ENCODE measurements at places on chromosomes 7 and 10.

GRCh38 chr7:156881679-156882078, 11.3 kb downstream of the LMBR1 start:
- DNase-seq = no peak

DNA sequence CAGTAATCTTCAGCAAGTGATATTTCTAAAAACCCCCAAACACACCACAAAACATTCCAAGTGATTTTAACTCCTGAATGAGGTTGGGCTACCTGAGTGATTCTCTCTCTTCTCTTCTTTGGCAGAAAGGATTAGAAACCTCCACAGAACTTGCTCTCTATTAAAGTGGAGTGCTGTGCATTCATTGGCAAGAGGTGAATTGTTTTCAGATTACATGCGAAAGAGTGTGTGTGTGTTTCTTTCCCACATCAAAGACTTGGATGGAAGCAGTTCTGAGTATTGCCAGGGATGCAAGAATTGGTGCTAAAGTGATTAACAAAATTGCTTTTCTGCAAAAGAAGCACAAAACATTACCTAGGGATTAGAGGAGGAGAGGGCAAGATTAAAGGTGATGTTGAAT, 13.1 kb upstream of the FBXW4 start:
- no peak for DNase-seq

GRCh38 chr10:122649903-122650302, 49.7 kb downstream of the C10orf120 start:
- DNase-seq = no peak

GRCh38 chr10:103144041-103144440, 49.0 kb downstream of the NT5C2 start:
- DNase-seq = no peak

GRCh38 chr10:124280916-124281315, 137.8 kb downstream of the OAT start:
- no peak for DNase-seq

- DNase-seq = no peak
Observed at GRCh38 chr10:26221541-26221940, 5.0 kb downstream of the GAD2 start.

- DNase-seq = no peak
Observed at GRCh38 chr7:6545398-6546126, 5.7 kb downstream of the GRID2IP start.

DNA sequence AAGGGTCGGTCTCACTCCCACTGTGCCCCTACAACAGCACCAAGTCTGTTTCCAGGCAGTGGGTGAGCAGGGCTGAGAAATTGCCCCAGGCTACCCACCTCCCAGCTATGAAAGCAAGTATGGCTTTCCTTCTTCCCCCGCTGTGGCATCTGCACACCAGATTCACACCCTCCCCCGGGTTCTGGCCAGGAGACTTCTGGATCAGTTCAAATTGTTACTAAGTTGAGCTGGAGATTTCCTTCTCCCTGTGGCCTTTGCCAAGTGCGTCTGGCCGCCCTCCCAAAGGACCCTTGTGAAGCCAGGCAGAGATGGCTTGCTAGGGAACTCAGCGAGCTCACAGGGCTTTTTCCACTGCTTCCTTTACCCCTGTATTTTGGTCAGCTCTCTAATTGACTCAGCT, 555.4 kb downstream of the SH2D4B start:
- no peak for DNase-seq

DNA sequence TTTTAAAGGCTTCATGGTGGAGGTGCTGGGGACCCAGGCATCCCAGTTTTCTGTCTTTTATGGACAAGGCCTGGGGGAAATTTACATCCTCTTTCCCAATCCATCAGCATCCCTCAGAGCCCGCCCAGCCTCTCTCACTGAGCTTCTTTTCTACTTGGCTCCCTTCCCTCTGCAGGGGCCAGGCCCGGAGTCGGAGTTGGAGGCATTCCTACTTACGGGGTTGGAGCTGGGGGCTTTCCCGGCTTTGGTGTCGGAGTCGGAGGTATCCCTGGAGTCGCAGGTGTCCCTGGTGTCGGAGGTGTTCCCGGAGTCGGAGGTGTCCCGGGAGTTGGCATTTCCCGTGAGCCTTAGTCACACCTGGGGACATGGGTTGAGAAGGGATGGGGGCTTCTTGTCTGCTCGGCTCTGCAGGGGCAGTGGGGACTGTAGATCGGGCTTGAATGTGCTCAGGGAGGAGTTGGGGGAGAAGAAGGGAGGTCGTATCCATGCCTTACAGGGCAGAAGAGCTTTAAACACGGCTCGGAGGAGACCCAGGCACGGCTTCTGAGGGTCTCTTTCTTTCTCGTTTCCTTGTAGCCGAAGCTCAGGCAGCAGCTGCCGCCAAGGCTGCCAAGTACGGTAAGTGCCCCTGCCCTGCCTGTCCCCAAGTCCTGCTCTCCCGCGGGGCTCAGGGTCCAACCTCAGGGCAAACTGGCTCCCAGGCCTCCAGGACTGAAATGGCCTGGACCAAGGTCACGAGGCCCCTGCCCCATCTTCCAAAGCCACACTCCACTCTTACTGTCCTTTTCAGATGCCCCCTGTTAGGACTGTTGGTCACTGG, 27.3 kb upstream of the LIMK1 start:
- DNase-seq = no peak

DNA sequence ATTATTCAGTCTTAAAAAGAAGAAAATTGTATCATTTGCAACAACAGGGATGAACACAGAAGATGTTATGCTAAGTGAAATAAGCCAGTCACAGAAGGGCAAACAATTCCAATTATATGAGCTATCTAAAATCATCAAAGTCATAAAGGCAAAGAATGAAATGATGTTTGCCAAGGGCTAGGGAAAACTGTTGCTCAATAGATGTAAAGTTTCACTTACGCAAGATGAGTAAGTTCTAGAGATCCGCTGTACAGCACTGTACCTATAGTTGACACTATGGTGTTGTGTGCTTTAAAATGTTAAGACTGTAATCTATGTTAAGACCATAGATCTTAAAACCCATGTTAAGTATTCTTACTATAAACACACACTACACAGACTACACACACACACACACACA, 904.6 kb upstream of the LRRN3 start:
- DNase-seq = no peak

GRCh38 chr10:70905071-70906021, 17.0 kb upstream of the PCBD1 start:
- DNase-seq = no peak

DNA sequence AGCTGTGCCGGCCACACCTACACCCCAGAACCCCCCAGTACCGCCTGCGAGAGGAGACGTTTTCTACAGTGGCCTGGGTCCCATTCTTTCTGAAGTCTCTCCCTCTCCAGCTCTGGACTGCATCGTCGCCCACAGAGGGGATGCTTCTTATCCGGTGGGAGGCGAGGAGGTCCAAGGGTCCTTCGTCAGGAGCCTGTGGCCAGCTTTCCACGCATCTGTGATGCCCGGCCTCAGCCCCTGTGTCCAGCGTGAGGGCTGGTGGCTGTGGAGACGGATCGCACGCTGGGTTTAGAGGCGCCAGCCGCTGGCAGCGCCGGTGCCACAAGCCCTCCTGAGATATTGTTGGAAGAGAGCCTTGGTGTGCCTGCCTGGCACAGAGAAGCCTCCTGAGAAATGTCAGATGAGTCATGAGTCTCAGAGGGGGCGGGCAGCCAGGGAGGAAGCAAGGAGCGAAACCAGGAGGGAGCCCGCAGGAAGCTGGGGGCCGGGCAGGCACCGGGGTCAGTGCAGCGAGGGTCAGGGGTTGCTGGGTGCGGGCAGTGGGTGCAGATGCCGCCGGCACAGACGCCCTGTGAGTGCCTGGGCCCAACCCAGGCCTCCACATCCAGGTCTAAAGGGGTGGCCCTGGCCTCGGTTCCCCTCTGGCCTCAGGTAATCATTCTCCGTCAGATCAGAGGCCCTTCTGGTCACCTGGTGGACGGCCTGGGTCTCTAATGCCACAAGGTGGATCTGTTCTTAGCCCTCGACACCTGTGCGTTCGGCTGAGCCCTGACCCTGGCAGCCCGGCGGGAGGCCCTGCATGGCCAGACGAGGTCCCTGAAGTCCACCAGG, 86.0 kb upstream of the DIP2C start:
- no peak for DNase-seq

DNA sequence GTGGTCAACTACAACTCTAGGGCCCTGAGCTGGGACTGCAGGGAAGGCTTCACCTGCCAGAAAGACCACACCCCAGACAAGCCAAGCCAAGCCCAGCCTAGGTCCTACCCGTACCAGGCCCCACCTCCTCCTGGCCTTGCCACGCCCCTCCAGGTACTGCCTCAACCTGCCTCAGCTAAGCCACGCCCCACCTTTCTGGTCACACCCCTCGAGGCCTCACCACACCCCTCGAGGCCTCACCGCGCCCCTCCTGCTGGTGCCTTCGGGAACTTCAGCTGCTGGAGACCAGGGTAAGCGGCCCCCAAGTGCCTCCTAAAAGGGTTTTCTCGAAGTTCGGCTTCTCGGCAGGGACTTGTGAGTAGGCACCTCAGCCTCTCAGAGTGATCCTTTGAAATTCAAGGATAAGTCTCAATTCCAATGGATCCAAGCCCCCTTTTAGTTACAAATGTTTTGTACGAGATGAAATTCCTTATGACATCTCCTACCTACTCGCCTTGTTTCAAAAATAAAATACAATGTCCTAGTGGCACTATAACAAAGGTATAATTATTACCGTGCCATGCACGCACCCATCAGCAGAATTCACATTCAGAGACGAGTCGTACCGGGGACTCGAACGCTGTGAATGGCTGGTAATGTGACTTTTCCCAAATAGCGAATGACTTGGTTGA, 171.2 kb downstream of the ARHGAP21 start:
- no peak for DNase-seq

DNA sequence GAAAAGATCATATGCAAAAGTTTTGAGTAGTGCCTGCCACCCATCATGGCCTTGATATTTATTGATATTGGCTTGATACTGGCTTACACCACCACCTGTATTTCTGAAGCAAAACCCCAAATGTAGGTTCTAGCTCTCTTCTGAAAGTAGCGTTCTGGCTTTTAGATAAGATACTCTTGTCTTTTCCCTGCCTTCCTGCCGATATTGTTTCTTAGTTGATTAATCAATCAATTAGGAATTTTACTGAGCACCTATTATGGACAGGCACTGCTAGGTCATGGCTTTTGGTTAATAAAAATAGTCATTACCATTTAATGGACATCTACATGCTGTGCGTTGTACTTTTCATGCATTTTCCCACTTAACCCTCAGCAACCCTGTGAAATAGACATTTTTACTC, 7.9 kb downstream of the SFRP5 start:
- no peak for DNase-seq

- DNase-seq = no peak
Observed at GRCh38 chr7:28474640-28475039, 62.3 kb downstream of the CREB5 start.

DNA sequence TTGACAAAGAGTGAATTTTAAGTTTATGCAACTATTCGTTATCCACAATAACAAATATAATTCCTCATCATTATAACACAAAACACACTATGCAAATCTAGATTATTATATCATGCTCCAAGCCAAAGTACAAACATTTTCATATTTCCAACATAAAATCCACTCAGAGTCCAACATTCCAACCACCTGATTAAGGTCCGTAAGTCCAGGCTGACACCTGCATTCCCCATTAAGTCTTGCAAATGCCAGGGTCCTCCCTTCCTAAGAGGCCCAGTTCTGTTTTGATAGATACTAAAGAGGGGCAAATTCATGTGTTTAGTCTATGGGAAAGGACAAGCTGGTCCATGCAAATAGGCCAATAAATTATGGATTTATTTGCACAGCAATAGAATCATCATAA, 206.1 kb downstream of the POU6F2 start:
- no peak for DNase-seq

DNA sequence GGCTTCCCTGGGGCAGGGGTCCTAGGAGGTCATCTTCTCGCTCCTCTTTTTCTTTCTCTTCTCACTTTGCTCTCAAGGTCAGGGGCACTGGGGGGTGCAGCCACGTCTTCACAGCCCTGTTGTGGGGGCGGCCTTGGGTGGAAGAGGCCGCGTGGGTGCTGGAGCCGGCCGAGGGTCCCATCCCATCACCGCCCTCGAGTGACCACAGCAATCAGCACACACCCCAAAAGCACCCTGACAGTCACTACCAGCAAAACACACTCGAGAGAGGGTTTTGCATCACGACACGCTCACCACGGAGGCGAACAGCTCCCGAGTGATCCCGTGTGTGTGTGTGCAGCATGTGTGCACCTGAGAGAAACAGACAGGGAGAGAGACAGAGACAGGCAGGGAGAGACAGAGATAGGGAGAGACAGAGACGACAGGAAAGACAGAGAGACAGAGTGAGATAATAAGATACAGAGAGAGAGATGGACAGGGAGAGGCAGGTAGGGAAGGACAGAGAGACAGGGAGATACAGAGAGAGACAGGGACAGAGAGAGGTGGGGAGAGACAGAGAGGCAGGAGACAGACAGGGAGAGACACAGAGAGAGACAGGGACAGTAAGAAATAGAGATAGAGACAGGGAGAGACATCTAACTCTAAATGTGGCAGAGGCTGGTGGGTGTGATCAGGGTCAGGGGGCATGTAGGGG, 100.9 kb downstream of the WDR37 start:
- no peak for DNase-seq

DNA sequence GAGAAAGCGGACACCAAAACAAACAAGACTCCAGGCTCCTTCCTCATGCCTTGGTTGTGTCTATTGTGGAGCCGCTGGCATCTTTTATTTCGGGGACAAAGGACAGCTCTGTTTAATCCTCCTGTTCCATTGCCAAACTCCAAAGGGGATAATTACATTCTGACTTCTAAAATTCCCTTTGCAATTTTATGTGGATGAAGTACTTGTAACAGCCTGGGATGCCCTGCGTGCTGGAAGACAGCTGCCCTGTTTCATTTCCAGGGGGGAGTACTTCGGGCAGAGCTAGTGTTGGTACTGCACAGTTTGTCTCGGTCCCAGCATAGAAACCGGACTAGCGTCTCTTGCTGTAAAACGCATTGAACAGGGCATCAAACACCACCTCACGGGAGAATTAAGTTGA, 90.9 kb downstream of the BAMBI start:
- DNase-seq = no peak

DNA sequence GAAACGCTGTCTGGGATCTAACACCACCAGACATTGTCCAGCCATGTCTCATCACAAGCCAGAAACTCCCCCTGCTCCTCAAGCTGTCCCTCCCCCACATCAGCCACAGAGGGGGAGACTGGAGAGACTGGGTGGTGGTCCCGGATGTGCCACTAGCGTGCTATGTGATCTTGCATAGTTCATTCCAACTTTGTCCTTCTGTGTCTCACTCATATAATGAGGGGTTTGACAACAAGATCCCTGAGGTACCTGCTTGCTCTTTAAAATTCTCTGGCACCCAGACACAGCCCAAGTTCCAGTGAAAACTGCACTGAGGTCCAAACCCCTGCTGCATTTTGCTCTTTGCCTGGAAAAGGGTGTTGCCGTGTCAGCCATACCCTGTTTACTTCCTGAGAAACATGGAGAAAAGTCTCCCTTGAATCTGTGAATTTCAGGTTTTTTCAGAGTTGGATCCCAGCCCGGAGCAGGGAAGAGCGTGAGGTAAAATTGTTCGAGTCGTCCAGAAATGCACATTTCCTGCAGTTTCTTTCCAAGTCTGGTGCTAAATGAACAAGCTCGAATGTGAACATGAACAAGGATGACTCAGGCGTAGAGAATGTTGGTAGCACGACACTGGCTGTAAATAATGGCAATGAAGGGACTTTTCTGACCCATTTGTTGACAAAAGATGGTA, 156.6 kb downstream of the CCDC3 start:
- DNase-seq = no peak

Data from stimulated activated CD8-positive, alpha-beta memory T cell treated with anti-CD3 and anti-CD28 coated beads, Interleukin-7, amount 100 ng/mL, for 1 hour (primary cell).